ENCODE measurements at places on chromosomes 3 and 15.

GRCh38 chr3:59473636-59474035 is 423.8 kb upstream of the CFAP20DC start:
- DNase-seq, result no peak

- peak; percentile 21 for DNase-seq
Measured at GRCh38 chr3:51581524-51581923, 43.0 kb downstream of the RAD54L2 start.

- peak; percentile 80 for DNase-seq
Measured at GRCh38 chr15:49286649-49287404, 116.8 kb downstream of the GALK2 start.

DNA sequence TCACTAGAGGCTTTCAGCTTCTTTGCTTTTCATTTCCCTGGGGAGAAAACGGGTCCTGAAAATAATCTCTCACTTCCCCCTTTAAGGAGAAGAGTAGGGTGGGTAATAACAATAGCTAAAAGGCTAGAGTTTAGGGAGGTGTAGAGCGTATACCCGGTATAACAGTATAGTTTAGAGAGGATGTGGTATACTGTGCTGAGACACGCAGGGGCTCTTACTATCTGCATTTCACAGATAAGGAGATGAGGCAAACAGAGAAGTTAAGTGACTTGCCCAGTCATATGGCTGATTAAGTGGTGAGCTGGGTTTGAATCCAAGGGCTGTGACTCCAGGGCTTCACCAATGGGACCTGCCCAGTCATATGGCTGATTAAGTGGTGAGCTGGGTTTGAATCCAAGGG is 15.0 kb upstream of the KCNMB3 start:
- DNase-seq, result no peak

- DNase-seq, result no peak
Measured at GRCh38 chr3:191975936-191976335, 515.0 kb downstream of the PYDC2 start.

DNA sequence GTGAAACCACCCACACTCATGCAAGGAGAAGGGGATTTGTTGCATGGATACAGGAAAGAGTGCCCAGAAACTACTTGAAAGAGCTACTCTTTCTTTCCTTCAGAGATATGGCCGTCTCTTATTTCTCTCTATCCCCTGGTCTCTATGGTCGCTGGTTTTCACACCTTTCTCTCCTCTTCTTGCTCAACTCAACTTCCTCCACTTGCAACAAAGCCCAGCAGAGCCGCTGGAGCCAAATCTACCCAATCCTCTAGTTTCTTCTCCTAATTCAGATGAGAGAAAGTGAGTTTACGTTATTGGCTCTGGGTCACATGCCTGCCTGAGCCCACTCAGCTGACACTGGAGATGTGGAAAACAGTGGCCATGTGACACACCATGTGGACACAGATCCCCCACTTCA is 215.2 kb downstream of the OSBPL10 start:
- no peak for DNase-seq

DNA sequence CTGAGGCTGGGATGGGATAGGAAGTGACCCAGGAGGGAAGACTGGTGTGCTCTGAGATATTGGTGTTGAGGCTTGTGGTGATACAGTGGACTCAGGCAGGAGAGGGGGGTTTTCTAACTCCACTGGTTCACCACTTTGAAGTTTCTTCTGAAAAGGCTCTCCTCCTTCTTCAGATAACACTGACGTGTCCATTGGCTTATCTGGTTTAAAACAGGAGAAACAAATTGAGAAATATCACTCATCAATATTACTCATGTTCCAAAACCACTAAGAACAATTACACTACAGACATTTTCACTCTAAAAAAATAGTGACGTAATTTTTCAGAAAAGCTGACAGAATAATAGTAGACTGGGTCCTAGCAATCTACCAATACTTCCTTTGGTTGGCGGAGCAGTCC is 23.1 kb downstream of the TP53BP1 start:
- DNase-seq, result peak; percentile 79

DNA sequence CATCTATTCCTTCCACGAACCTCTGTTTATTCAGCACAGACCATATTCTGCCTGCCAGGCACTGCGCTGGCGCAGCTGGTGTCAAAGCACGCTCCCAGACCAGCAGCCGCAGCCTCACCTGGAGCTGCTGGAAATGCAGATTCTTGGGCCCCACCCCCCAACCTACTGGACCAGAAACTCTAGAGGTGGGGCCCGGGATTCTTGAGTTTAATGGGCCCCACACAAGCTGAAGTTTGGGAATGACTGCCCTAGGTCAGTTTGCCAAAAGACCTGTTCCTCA is 7.0 kb downstream of the CHST13 start:
- no peak for DNase-seq

- no peak for DNase-seq
Measured at GRCh38 chr15:78003539-78004008, 73.9 kb downstream of the TBC1D2B start.

DNA sequence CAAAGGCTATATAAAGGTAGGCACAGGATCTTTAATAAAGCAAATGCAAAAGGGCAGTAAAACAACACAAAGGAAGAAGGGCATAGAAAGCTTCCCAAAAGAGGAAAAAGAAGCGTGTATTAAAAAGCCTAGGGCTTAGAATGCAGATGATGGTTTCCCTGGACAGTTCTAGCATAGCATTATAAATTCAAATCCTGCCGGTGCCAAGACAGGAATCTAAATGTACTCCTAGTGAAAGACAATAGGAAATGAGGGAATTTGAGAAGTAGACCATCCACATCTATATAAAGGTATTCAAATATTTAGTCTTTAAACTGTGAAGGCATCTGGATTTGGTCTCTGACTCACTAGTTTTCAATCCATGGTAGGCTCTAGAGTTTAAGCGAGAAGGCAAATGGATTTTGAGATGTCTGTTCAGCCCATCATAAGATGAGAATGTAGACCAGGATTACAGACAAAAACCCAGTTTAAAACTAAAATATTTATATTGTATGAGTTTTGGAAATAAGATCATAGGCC is 431.8 kb downstream of the TBL1XR1 start:
- DNase-seq, result no peak

GRCh38 chr3:53044711-53045517 is 959 bp downstream of the SFMBT1 start:
- DNase-seq, result peak; percentile 47

DNA sequence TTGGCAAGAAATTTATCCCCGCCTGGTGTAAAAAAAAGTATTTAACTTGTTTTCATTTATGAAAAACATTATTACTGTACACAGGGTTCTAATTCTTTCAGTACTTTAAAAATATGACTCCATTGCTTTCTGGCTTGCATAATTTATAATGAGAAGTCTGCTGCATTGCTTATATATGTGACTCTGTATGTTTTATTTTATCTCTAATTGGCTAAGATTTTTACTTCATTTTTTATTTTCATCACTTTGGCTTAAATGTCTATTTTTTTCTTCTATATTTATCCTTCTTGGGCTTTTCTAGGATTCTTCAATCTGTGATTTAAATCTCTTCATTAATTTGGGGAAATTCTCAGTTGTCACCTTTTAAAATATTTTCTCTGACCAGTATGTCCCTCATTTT is 636.6 kb upstream of the NR2F2 start:
- no peak for DNase-seq

DNA sequence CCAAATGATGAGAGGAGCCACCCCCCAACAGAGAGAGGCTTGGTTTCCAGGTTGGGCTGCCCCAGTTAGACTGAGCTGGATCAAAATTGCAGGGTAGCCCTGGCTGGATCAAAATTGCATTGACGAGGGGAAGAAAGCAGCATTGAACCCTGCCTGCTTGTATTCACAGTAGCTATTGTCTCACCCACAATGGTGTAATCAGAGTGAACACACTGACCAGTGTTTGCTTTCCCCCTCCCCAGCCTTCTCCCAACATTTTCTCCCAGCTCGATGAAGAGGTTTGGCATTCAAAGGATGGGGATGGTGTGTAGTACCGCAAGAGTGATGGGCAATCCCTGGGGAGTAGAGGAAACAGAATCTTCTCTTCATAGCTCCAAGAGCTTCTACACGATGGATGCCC is 223.8 kb downstream of the ADAMTS9 start:
- no peak for DNase-seq

DNA sequence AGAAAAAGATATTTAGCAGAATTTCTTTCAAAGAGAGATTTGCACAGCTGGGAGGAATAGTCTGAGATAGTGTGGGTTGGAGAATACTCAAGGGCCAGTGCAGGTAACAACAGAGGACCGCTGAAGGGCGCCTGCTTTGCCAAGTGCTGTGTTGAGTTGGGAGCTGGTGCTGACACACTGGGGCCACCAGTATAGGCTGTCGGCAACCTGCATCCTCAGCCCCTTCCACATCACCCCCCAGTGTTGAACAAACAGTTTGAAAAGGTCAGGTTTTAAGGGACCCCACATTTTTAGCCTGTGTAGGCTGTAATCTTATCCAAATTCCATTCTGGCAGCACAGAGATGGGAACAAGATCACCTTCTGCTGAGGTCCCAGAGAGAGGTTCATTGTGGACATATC is 96.6 kb downstream of the ABHD5 start:
- no peak for DNase-seq

- DNase-seq, result no peak
Measured at GRCh38 chr15:60589253-60589652, 110.3 kb upstream of the ICE2 start.

GRCh38 chr15:47405365-47406162 is 311.7 kb upstream of the SEMA6D start:
- DNase-seq, result no peak

- DNase-seq, result peak; percentile 76
Measured at GRCh38 chr3:78887029-78887428, 880.8 kb downstream of the ROBO1 start.

DNA sequence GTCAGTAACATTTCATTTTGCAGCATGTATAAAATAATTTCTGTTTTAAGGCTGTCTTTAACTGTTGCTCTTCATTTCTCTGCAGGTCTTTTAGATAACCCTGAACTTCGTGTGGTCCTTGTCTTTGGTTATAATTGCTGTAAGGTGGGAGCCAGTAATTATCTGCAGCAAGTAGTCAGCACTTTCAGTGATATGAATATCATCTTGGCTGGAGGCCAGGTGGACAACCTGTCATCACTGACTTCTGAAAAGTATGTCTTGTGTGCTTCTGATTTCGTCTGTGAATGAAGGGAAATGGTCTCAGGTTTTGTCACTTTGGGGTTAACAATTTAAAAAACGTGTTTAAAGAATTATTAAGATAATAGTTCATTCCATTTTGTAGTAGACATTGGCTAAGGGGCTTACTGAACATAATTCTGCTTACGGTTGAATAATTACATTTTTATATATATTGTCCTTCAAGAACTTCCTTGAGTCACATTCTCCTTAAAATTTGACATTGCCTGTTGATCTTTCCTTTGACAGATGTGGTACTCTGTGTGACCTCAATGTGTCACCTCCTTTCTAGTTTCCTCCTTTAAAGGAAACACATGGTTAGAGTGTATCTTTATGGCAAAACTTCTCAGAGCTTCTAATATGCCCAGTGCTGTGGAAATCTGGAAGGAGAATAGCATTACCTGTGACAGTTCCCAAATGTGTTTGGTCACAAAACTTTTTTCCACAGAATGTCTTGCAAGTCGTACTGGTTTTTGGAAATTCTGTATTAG is 26.3 kb downstream of the FBXO22 start:
- no peak for DNase-seq

GRCh38 chr15:90412356-90413194 is 24.5 kb downstream of the IQGAP1 start:
- DNase-seq, result peak; percentile 90

Measured in fibroblast of the aortic adventitia (primary cell).